ENCODE measurements at places on chromosomes 3 and 15. TPM values are rescaled to one million over a fixed set of nuclear protein-coding genes. Genes with fewer than 3 reads are reported as not detected.

NRROS gene
- 6.4 TPM for polyA plus RNA-seq

UROC1 gene
- polyA plus RNA-seq = not detected

CFAP92 gene
- 0.36 TPM for polyA plus RNA-seq

NR2E3 gene
- polyA plus RNA-seq = not detected

- no peak for DNase-seq
Observed at GRCh38 chr3:148625095-148625736, 72.5 kb upstream of the AGTR1 start.

DNA sequence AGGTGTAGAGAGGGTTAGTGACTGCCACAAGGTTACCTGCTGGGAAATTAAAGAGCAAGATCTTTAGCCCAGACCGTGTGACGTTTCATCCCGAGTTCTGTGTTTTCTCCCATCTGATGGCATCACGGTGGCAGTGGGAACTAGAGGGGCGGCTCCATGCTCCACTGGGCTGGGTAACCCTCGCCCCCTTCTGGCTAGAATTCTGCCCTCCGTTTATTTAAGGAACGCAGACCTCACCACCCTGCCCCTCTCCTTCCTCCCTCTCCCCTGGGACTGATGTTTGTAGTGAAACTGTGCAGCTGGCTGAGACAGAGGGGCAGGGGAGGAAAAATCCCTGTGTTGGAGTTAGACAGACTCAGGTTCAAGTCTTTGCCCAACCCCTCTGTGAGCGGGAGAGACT, 65.6 kb downstream of the ITGA11 start:
- no peak for DNase-seq

DNA sequence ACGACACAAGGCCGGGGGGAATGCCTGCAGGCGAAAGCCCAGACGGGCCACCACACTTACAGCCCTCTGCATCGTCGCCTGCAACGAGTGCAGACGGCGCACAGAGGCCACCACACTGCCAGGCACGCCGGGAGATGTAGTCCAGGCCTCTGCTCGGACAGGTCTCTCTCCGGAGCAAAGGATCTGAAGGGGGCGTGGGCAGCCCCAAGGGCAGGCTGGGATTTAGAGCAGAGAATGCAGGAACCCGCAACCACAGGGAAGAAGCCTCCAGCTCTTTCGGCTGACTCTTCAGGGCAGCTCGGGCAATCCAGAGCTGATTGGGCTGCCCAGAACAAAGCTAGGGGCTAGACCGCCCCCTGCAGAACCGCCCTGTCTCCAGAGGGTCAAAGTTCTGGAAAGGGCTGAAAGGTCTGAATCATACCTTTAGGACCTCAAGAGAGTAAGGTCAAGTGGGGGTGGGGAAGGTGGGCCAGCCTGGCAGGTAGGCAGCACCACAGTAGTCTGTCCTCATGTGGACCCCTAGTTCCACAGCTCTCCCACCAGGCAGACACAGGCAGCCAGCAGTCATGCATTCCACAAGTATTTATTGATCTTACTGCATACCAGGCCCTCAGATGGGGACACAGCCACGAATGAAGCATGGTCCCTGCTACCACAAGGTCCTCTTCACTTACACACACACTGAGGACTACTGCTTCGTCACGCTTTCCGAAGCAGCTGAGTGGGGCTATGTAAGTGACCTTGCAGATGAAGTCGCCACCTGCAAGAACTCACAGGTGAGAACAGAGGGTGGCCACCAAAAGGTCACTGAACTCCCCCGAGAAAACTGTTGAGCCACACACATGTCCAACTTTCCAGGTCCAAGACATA, at the start of gene AMT:
Gene AMT, minus strand, starts transcription at position 95 of the 870 bp plus-strand sequence. Its CDS starts 23 bp downstream, at position 72.
- peak; percentile 3 for DNase-seq

DNA sequence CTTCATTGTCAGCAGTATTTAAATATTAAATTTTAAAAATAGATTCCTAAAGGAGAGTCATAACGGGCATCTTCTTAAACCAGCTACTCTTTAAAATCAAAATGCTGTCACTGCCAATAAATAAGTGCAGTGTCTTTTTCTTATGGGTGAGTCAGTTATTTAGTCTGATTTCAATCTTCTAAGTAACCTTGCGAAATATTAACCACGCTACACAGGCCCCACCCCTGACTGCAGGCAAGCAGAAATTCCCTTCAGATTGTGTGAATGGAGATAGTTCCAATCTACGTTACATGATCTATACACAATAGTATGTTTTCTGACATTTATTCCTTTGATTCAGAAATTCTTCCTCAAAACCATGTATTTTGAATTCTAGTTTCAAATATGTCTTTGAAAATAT, 141.5 kb downstream of the GADL1 start:
- no peak for DNase-seq

DNA sequence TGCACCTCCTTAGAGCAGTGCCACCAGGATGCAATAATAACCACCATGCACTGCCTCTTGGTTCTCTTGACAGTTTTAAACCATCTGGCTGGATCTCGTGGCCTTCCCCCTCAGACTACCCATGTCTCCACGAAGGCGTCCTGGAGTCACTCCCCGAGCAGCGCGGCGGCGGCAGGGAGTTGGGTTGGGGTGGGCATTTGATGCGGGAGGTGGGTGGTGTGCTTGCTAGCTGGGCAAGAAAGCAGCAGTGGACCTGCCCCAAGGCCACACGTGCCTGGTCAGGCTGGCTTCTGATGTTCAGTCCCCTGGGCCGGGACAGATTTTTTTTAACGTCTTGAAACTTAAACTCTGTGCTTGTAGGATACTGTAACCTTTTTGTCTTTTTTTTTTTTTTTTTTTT, 3.9 kb upstream of the TTLL3 start:
- DNase-seq = no peak

DNA sequence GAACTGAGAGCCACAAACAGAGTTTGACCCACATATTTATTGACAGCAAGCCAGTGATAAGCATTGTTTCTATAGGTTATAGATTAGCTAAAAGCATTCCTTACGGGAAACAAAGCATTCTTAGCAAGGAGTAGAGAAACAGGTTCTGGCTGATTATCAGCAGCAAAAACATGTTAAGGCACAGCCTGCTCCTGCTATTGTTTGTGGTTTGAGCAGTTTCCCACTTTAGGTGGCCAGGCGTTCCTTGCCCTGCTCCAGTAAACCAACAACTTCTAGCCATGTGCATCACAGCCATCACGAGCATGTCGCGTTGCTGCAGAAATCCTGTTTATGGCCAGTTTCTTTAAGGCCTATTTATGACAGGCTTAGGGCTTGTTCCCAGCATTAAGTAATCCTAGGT, 44.7 kb upstream of the C2CD4B start:
- DNase-seq = no peak

GRCh38 chr3:94246171-94246570, 183.3 kb downstream of the NSUN3 start:
- DNase-seq = no peak

DNA sequence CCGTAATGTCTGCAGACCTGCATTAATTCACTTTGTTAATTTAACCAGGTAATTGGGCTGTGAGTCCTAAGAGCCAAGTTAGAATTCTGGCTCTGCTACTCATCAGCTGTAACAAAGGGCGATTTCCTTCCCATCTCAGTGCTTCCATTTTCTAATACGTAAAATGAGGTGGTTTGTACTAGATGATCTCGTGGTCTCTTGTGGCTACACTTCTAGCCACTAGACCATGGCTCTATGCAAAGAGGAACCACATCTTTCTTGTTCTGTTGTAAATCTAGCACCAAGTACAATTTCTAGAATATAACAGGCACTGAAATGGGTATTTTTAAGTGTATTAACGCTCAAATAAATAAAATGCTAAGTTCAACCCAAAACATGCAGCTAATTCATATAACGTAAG, 174.4 kb upstream of the THBS1 start:
- no peak for DNase-seq

DNA sequence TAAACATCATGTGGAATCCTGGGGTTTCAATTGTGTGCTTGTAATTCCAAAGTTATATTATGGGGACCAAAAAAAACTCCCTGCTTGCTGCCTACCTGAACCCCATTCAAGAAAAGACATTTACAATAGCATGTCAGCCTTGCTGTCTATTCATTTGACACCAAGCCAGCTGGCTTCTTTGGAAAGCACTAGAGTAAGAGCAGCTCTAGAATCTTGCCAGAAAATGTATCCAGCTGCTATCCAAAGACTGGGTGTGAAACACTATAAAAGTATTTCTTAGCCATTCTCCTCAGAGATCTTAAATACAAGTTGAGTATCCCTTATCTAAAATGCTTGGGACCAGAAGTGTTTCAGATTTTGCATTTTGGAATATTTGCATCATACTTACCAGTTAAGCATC, 87.4 kb downstream of the RAD18 start:
- DNase-seq = no peak

- no peak for DNase-seq
Observed at GRCh38 chr3:183664913-183665381, 29.5 kb downstream of the KLHL24 start.

DNA sequence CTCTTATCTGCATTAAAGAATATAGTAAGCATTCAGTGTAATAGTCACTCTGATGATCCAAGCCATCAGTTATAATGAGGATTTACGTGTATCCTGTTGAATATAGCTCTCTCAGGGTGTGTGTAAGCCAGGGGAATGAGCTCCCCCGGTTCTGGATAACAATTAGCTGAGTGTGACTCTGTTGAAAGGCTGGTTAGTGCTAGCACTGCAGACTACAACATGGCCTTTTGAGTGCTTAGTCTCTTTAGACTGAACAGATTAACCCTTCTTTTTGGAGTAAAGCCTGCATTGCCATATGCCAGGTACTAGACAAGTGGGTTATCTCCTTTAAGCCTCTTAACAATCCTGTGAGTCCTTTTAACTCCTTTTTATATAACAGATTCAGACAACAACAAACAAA, 119.5 kb downstream of the TMEM108 start:
- no peak for DNase-seq
